Stimulated activated CD4-positive, alpha-beta T cell treated with anti-CD3 and anti-CD28 coated beads, Interleukin-15, amount 100 ng/mL, for 24 hours (primary cell): ENCODE measurements at places on chromosomes 2 and 18.

GRCh38 chr2:188986839-188987238, 12.7 kb downstream of the COL3A1 start:
- no peak for DNase-seq

GRCh38 chr18:52652391-52652790, 312.4 kb downstream of the DCC start:
- DNase-seq: no peak

DNA sequence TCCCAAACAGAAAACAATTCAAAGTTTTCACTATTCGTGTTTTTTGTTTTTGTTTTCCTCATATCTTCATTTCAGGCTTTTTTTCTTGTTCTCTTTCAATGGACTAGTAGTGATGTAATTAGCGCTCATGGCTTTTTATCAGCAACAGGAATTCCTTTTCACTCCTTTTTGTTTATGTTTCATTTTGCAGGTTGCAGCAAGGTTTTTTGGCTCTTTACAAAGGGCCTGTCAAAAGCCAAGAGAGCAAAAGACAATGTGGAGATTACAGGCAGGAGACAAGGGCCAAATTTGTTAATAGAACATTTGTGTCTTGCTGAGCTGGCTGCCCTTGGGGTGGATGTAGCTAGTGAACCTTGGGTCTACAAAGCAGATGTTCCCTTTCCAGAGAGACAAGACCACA, 467.4 kb upstream of the CDH20 start:
- DNase-seq: no peak

DNA sequence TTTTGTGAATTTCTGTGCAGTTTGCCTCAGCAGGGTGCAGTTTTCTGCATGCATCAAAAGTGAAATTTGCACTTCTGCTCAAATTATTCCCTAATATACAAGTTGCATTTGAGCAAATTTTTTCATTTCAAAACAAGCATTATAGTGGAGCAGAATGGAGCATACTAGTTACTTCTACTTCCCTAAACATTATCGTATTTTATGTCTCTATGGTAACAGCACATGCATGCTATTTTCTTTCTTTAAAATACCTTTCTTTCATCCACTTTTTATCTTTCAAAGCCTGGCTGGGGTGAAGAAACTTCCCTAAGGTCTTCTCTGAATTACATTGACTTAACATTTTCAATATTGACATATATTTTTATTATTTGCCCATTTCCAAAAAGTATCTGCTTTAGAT, 11.2 kb downstream of the RHBDD1 start:
- DNase-seq: no peak

GRCh38 chr2:30708491-30709290, 98.6 kb downstream of the CAPN13 start:
- no peak for DNase-seq

DNA sequence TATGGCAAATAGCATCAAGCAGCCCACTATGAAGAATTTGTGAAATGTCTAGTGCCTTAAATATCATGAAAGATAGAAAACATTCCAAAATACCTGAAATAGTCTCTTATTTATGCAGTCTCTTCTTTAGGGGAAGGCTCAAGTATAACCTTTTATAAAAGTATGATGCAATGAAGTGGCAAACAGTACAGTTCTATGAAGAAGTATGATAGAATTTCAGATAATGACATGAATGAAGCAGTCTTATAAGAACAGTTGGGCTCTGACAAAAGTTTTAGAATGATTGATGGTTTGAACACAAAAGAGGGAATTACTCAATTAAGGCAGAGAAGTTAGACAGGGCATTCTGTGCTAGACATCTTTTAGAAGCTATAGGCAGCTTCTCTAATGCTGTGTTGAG, 1791.8 kb upstream of the PIK3C3 start:
- DNase-seq: no peak

GRCh38 chr2:67503066-67503795, 106.1 kb downstream of the ETAA1 start:
- DNase-seq: no peak

DNA sequence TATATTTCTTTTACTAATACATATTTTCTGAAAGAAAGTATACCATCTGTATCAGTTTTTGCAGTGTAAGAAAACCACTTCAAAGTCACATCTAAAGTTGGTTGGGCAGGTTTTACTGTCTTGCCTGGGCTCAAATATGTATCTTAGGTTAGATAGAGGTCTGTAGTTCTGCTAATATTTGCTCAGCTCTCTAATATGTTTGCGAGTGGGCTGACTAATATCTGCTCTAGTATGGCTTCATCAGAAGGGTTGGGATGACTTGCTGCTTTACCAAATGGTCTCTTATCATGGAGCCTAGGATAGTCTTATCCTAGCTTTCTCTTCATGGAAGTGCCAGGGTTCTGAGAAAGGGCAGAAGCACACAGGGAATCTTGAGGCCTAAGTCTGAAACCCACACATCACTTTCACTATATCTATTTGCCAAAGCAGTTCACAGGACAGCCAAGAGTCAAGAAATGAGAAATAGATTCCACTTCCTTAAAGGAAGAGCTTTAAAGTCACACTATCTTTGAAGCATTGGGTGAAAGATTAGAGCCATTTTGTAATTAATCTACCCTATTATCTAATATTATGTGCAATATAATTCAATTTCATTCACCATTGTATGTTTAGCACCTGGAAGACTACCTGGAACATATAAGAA, 610.0 kb downstream of the KCNJ3 start:
- no peak for DNase-seq

GRCh38 chr2:197296835-197297234, 13.7 kb downstream of the ANKRD44 start:
- DNase-seq: no peak

- no peak for DNase-seq
Measured at GRCh38 chr2:200470230-200470629, 39.6 kb downstream of the KCTD18 start.

- no peak for DNase-seq
Measured at GRCh38 chr2:238700117-238700457, 147.8 kb upstream of the TWIST2 start.

GRCh38 chr2:157056200-157056676, 201.3 kb upstream of the GALNT5 start:
- no peak for DNase-seq

DNA sequence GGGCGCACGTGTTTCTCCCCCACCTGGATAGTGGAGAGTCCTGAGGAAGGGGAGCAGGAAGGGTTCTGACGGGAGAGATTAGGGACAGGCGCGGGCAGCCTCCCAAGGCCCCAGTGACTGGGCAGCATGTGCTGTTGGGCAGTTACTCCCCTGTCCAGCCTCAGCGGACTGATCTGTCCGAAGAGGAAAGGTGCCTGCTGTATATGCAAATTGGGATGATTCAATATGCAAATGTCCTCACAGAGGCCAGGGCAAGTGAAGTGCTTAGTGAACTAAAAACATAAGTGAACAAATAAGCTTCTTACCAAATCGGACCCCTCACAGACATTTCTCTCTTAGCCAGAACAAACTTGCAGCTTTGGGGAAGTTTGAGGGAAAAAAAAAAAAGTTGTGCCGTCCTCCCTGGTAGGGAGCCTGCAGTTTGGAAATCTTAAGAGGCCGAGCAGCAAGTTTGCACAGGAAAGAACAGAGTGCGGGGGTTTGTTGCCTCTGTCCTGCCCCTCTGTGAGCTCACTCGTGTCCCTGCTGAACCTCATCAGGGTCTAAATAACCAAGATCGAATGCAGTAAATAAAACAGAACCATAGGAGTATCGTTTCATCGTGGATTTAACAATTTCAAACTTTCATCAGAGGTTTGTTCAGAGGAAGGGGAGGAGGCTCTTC, 141.4 kb downstream of the KCTD1 start:
- DNase-seq: no peak

GRCh38 chr2:215529271-215529670, 93.4 kb upstream of the FN1 start:
- no peak for DNase-seq

- peak; percentile 89 for DNase-seq
Measured at GRCh38 chr2:60819155-60819862, 62.1 kb upstream of the REL start.

- no peak for DNase-seq
Measured at GRCh38 chr18:11548916-11549551, 60.4 kb upstream of the SLC35G4 start.

DNA sequence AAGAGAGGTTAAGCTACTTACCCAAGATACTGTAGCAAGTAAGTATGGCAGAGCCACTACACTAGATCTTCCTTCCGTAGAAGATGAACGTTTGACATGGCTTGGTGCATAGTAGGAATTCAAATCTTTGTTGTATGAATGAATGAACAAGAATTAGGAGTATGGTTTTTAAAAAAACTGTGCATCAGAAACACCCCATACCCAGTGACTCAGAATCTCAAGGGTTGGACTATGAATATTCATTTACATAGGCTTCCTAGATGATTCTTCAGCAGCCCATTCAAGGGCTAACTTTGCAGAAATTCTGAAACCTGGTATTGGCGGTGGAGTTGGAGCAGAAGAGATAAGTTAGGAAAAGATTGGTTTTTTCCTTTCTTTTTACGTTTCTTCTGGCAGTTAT, 5.4 kb downstream of the ACTR3 start:
- DNase-seq: no peak

GRCh38 chr2:222483513-222484039, 59.2 kb downstream of the SGPP2 start:
- no peak for DNase-seq

DNA sequence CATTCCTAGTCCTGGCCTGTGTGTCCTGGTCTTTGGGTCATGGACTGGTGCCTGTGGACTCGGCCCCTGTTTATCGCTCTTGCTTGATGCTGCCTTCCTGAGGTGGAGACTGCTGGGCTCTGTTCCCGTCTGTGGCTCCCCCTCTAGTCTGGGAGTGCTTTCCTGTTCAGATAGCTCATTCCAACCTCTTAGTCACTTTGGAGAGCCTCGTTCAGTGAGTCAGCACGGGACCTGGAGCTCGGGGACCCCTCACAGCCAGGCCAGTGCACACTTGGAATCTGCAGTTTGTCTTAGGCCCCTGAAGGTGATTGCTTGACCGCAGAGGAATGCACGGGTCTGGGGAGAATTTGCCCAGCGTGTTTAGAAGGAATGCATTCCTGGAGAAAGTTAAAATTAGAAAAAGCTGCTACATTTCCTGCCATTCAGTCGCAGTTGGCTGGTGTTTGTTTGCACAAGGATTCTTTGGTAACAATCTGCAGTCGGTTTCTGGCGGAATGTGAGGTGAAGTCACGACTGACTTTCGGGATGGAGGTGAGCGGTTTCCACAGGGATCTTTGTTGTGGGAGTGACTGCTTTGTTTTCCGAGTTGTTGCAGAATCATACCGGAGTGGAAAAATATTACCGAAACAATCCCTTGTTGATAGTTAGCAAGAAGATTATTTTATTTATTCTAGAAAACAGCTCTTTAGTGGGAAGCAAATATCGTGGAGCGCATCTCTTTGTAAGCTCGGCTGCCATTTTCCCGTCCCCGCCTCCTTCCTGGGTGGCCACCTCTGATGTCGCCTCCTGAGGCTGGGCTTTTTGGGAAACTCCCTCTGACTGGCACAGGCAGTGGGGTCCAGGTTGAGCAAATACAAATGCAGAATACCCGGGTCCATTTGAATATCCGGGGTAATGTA, 29.6 kb downstream of the SH3BP4 start:
- DNase-seq: no peak

DNA sequence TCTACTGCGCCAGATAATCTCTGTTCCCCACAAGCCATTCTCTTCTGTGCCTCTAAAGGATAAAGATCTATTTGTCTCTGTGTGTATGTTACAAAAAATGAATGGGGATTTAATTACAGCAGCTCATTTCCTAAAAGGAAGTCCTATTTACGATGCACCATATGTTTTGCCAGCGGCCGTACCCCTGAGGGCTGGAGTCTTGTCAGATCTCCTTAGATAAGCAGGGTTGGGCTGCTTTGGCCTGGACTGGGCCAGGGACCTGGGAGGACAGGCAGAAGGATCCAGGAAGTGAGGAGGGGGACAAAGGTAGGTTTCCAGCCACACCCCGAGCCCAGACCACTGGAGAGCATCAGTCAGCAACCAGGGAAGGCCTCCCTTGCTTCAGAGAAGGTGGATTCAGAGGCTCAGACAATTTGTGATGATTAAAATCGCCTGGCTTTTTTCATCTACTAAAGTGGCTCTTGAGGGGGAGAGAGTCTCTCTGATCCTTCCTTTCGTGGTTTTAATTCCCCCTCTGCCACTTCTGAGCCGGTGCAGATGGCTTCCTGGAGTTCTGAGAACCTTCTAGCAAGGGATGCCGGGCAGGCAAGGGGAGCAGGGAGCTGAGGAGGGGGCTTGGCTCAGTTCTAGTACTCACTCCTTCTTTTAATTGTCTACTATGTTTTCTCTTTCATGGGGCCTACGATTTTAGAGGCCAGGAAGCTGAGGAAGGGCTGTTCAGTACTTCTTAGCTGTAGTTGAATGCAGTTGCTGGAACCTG, 42.1 kb downstream of the MYCN start:
- DNase-seq: no peak

DNA sequence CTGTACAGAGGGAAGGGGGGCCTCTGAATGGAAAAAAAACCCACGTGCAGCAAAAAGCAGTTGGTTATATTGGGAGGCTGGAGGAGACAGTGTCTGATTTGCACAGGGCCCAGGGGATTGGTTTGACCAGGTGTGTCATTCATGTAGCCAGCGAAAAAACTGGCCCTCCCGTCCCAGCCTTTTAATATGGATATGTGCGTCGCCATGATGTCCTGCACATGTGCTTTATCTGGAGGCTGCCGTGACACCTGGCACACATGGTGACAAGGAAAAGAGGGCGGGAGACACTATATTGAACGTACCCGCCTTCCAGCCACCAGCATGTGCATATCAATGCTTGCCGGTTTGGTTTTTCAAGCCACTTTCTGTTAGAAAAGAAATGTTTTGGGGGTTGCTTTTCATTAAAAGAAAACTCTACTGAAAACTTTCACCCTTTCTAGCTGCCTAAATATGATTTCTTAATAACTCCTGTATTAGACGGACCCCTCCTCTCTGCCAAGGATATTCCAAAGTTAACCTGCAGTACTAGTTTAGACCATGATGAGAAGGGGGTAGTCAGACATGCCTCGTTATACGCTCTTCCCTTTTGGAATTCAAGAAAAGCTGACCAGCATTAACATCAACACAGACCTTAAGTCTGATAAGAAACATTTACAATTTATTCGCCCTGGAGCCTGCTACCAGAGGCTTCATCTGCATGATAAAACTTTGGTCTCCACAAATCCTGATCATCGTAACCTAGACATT, 16.2 kb downstream of the SLC25A52 start:
- no peak for DNase-seq

DNA sequence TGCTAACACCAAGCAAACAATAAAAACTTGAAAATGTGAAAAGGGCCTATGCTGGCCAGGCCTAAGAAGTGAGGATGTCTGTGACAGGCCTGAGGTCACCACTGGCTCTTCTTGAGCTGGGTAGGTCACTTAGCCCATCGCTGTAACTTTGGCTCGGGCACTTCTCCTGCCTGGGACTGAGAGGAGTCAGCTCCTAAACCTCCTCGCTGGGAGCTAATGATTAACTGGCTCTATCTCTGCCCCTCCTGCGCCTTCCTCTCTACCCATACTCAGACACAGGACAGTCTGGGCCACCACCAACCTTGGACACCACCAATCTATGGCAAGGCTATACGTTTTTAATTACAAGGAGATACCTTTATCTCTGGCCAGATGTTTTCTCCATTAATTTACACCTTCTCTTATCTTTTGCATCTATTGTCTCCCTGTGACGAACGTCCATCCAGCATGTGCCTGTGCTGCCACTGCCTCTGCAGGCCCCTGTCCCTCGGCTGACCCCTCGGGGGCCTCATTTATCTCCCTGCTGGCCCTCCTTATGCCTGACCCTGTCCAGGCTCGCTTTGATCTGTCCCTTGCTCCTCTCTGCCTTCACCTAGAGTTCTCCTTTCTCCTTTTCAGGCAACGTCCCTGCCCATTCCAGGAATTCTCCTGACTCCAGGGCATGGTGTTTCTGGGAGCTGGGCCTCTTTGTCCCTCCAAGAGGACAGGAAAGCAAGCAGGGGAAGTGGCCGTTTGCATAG, 149.1 kb upstream of the GATA6 start:
- no peak for DNase-seq

GRCh38 chr2:96153291-96153713, 8.1 kb upstream of the DUSP2 start:
- no peak for DNase-seq
